NCI-H1105 treated with DMSO at 0.1 percent for 48 hours (cell line): ENCODE measurements at places on chromosomes 5 and 9.

DNA sequence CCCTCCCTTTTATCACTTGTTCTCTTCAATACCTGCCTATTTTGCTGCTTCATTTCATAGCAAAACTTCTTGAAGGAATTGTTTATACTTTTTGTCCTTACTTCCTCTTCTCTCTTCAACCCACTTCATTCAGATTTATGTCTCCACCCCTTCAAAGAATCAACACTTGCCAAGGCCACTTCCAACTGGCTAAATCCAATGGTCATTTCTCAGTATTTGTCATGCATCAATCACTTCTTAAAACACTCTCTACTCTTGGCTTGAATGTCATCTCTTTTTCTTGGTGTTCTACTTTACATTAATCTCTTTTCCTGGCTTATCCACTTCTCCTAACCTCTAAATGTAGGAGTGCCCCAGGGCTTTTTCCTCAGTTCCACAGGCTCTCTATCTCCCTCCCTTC is 8.3 kb upstream of the FCHO2 start:
- no peak for DNase-seq

DNA sequence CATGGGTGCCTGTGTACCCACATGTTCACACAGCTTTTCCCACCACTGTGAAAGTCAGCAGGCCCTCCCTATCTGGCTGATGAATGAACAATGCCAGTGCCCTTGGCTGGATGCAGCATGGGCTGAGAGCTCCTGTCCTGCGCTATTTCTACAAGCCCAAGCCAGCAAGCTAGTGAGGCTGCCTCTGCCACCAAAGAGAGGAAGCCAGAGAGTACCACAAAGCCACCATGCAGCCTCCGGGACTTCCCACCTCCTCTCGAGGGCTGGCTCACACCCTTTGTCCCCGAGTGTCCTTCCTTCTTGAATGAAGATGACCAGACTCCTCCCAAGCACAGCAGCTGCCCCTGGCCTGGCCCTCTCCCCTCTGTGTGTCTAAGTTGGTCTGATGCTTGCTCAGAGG is 76.5 kb downstream of the SH3PXD2B start:
- no peak for DNase-seq

- no peak for DNase-seq
These were observed 16.0 kb downstream of the TRMO start for GRCh38 chr9:97906236-97906831.

DNA sequence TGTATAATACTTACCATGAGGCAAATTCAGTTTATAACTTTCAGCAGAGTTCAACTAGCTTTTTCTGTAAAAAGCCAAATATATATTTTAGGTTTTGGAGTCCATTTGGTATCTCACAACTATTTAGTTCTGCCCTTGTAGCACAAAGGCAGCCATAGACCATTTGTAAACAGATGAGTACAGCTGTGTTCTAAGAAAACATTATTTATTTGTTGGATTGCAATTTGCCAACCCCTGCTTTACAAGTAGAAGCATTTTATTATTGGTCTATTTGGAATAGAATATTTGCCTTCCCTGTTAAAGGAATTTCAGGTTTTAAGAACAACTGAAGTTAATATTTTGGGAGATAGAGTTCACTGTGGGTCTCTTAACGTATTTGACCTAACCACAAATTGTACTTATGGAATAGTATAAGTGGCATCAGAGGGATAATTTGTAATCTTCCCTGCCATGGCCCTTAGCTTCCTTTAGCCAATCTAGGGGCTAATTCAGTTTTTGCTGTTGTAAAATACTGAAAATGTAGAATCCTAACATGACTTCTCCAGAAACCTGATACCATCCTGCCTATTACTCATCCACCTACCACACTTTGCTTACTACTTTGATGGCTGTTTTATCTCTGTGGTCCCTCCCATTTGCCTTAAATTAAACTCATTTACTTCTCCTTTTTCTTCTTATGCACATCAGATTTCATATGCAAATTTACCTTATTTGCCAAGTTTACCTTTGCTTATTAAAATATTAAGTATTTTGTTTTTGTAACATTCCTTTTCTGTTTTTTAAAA is 109.2 kb downstream of the DMXL1 start:
- DNase-seq: no peak

- DNase-seq: no peak
These were observed 603.6 kb downstream of the PSAT1 start for GRCh38 chr9:78900500-78900899.

- DNase-seq: no peak
These were observed 23.4 kb downstream of the PROP1 start for GRCh38 chr5:177972613-177973012.

GRCh38 chr5:68172314-68172713 is 43.2 kb upstream of the PIK3R1 start:
- DNase-seq: no peak

DNA sequence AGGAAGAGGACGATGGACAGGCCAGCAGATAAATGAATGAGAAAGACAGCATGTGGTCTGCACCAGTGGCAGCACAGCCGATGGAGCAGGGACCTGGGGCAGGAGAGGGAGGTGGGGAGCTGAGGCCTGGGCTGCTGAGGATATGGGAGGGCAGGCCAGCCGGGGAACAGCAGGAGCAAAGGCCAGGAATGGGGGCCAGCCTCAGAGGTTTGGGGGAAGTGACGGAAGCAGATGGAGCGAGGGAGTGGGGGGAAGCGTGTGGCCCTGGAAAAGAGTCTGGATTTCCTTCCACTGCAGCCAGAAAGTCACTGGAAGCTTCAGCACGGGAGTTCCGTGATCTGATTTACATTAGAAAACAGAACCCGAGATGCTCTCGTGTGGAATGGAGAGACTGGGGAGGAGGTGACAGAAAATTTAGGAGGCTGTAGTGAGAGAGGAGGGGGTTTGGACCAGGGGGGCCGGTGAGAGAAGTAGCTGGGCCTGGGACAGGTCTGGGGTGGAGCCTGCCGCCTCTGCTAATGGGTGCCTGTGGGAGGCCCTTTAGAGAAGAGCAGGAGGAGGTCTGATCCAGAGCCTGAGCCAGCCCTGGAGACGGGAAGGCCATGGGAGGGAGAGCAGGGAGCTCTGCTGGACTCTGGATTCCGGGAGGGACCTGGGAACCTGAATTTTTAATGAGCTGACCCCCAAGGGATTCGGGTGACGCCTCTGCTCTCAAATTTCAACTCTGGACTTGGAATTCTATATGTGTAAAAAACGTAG is 65.4 kb downstream of the TSPAN17 start:
- DNase-seq: no peak

DNA sequence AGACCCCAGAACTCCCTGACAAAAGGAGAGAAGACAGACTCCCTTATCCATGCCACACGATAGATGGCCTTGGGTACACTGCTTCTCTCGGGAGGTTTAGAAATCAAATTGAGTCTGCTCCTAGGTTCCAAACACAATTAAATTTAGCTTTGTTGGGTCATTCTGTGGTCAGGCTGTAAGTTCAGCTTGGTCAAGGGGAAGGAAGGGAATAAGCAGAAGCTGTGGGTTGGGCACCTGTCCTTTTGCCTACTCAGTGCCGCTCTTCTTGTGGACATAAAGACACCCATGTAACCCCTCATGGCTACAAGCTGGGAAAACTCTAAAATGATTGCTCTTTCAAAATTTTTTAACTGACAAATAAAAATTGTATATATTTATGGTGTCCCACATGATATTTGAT is 19.1 kb upstream of the AK3 start:
- DNase-seq: no peak

DNA sequence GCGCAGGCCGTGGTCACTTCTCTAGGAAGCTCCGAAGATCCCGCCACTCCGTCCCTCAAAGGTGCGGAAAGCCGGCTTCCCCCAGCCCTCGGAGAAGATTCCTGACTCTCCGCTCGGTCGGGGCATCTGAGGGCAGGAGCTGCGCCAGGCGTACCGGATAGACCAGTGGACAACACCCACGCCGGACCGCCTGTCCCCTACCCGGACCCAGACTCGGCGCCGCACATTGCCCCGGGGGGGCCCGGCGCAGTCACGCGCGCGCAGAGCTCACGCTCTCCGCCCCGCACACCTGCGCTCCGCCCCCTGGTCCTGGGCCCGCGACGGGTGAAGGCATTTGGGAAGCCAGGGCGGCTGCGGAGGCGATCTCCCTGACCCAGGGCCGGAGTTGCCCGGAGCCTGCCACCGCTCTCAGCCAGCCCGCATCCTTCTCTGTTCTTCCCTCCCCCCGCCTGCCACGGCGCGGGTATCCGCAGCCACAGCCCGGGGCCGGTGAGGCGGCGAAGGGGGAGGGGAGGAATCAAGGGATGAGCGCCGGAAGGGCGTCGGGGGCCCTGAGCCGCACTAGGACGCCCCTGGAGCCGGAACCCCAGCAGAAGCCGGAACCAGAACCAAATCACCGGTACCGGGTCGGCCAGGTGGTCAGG is 448 bp downstream of the RELL2 start:
- no peak for DNase-seq

DNA sequence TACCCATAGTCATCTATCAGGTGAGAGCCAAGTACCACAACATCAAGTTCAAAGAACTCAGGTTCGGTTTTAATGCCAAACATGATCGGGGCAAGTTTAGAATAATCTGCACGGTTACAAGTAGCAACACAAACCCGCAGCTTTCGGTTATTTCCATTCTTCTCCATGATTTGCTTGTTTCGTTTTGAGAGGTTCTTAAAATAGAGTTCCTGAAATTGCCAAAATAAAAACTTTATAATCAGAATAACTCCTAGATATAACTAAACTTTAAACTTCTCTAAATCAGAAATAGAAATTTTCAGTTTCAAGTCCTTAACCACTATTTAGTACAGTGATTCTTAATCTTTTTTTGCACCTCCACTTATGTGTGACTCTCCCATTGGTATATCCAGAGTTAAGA is 9.1 kb downstream of the GNE start:
- no peak for DNase-seq

DNA sequence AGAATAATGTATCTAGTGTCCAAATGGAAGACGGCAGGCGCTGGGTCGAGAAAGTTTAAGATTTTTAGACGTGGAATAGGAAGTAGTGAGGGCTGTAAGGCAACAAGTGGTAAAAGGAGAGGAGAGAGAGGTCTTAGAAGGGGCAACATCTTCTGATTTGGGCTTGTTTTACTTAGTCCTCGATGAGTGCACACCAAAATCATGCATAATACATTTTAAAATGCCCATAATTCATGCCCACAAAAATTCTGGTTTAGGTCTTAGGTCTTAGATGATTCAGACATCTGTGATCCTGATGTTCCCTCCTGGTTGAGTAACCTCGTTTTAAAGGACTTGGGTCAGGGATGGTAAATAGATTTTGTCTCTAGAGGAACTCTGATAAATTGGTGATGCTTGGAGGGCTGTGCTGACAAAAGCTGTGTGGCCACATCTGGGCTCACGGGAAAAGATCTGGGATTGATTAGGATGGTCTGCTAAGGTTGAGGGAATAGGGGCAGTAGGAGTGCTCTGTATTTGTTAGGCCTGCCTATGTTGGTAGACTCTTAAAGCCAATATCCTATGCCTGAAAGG is 476.3 kb downstream of the CCDC171 start:
- DNase-seq: no peak

DNA sequence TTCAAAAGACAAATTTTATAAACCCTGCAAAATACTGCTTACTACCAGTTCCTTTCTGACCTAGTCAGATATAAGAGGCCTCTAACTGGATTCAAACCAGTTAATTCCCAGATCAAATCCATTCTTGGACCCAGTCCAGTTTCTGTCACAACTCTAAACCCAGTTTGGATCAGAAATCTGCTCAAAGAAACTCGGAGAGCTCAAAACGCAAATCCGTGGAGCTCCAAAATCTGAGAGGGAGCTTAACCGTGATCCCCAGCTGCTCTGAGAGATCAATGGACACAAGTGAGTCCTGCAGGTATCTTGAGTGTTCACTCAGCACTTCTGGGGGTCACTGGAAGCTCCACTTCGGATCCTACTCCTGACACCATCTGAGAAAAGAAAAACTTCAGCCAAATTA is 348.1 kb upstream of the PTGER4 start:
- DNase-seq: no peak

DNA sequence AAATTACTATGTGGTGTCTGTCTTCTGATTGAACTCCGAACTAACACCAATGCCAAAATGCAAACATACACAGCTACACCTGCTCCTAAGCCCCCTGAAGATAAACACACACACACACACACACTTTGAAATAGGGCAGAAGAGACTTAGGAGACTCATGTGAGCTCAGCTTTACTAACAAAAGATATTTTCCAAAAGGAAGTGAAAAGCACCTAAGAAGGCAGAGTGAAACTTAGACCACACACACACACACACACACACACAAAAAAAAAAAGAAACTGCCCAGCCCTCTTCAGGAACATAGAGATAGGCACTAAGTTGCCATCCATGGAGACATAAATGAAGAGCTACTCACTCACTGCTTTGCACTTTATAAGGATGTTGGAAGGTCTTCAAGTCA is 45.2 kb upstream of the APC start:
- no peak for DNase-seq

DNA sequence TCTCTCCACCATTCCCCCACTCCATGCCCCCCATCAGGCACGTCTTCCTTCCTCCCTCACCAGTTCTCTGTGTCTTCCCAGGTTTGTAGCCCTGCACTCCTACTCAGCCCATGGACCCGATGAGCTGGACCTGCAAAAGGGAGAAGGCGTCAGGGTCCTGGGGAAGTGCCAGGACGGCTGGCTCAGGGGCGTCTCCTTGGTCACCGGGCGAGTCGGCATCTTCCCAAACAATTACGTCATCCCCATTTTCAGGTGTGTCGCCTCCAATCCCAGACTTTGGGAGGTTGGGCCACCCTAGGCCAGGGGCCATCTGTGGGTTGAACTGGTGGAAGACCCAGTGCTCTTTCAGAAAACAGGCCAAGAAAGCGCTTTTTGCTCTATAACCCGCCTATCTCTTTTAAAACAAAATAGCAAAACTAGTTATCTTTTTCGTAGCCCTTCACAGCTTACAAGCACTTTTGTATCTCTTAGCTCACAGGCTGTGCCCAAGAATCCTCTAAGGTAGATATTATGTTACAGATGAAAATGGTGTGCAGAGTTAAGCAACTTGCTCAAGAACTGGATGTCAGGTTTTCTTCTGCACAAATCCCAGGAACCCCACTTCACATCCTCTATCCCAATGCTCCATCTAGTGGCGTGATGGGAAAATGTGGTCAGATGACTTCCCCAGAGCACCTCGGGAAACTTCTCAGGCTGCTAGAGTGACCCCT is 56.2 kb downstream of the PLAC8L1 start:
- peak; percentile 60 for DNase-seq
